Cortex of kidney (tissue), 1 donor: ENCODE measurements at places on chromosomes 11 and 22.

GRCh38 chr22:17754233-17754925 is 19.9 kb downstream of the BID start:
- no peak for DNase-seq

GRCh38 chr22:33996824-33997223 is 76.5 kb upstream of the LARGE1 start:
- no peak for DNase-seq

GRCh38 chr11:1727096-1727690 is 23.2 kb downstream of the IFITM10 start:
- DNase-seq, result no peak

DNA sequence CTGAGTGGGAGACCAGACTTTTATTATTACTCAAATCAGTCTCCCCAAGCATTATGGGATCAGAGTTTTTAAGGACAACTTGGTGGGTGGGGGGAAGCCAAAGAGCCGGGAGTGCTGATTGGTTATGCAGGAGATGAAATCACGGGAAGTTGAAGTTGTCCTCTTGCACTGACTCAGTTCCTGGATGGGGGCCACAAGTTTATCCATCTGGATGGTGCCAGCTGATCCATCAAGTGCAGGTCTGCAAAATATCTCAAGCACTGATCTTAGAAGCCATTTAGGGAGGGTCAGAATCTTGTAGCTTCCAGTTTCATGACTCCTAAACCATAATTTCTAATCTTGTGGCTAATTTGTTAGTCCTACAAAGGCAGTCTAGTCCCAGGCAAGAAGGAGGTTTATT is 53.5 kb upstream of the LMO1 start:
- no peak for DNase-seq

- no peak for DNase-seq
These were observed 19.2 kb downstream of the GLYATL1 start for GRCh38 chr11:58958500-58958899.

GRCh38 chr11:6388748-6389147 is 1.5 kb upstream of the SMPD1 start:
- no peak for DNase-seq

- no peak for DNase-seq
These were observed 151.4 kb downstream of the BRD1 start for GRCh38 chr22:49676230-49676629.

- no peak for DNase-seq
These were observed 4.6 kb downstream of the APOL4 start for GRCh38 chr22:36197065-36197440.

DNA sequence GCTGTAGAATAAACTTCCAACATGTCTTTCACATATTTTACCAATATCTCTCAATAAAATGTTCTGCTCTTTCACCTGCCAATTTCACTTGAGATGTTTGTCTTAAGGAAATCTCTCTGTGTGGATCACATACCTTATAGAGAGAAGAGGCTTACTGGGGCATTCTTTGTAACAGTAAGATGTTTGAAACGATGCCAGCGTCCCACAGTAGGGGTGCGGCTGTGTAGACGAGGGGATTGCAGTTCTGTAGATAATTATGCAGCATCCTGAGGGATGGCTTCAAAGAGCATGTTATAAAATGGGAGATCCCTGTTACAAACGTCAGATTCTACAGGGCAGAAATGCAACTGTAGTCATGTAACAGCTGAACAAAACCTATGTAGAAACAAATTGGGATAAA is 200.0 kb downstream of the TBC1D22A start:
- DNase-seq, result no peak

DNA sequence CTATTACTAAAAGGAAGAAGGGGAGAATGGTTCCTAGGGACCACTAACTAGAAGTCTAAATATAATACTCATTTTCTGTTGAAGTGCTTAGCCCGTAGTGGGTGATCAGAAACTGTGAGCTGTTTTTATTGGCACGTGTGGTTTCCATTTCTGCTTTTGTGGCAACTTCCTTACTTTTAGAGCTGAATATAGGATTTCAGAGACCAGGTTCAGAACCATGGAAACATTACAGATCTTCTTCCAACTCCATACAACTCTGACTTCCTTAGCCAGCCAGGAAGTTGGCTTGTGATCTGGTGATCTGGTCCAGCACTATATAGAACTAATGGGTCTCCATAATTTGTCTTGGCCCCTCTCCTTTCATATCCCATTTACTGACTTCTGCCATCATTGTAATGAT is 2.6 kb upstream of the ME3 start:
- DNase-seq, result no peak

GRCh38 chr11:45409587-45409986 is 123.4 kb upstream of the SYT13 start:
- no peak for DNase-seq

DNA sequence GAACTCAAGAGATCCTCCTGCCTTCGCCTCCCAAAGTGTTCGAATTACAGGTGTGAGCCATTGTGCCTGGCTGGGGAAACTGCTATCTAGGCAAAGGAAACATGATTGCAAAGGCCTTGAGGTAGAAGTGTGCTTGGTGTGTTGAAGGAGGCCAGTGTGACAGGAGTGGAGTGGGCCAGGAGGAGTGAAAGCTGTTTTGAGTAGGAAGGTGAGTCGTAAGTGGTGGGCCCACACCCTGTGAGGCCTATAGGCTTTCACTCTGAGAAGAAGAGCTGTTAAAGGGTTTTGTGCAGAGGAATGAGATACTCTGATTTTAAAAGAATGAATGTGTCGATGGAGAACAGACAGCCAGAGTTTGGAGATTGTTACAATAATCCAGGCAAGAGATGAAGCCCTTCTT is 43.4 kb downstream of the WEE1 start:
- DNase-seq, result no peak

DNA sequence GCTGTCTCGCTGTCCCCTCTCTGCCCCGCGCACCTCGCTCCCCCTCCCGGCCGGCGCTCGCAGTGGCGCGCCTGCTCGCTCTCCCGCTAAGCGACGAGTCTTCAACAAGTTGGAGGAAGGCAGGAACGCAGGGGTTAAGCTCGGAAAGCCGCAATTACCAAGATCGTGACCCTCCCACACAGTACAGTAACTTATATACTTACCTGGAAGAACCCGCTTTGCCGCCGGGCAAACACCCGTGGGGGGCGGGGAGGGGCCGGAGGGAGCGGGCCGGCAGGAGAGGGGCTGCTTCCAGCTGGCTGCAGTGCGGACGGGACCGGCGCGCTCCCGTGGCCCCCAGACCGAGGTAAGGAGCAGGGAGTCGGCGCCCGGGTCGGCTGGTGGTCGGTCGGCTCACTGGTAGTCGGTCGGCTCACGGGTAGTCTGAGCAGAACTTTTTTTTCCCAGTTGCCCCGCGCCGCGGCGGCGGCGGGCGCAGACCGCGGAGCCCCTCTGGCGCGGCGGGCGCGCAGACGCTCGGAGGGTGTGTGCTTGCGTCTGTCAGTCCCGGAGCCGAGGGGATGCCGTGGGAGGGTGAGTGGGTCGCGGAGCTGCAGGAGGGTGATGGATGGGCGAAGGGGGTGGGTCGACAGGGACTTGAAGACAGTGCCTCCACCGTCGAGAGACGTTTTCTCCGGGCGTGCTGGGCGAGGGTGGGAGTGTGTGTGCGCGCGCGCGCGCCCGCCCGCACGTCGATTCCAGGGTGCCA is 101.2 kb upstream of the HSD17B12 start:
- no peak for DNase-seq

GRCh38 chr22:36982136-36982535 is 37.1 kb downstream of the TST start:
- no peak for DNase-seq

GRCh38 chr11:14422052-14422813 is 63.2 kb upstream of the RRAS2 start:
- no peak for DNase-seq

DNA sequence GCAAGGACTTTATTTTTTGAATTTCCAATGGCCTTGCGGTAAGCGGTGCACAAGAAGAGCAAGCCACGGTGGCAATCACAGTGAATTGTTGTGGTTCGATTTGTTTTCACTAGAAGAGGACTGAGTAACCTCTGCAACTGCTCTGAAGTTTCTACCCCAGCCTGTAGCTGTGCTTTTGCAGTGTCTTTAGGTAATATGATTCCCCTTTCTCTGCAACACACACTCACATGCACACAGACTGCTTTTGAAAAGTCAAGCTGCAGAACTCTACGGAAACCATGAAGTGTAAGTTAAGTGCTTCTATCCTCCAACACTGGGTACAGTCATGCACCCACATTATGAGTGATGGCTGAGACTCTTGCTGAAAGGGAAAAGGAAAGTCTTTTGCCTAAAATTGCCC is 38.4 kb downstream of the CD44 start:
- no peak for DNase-seq

DNA sequence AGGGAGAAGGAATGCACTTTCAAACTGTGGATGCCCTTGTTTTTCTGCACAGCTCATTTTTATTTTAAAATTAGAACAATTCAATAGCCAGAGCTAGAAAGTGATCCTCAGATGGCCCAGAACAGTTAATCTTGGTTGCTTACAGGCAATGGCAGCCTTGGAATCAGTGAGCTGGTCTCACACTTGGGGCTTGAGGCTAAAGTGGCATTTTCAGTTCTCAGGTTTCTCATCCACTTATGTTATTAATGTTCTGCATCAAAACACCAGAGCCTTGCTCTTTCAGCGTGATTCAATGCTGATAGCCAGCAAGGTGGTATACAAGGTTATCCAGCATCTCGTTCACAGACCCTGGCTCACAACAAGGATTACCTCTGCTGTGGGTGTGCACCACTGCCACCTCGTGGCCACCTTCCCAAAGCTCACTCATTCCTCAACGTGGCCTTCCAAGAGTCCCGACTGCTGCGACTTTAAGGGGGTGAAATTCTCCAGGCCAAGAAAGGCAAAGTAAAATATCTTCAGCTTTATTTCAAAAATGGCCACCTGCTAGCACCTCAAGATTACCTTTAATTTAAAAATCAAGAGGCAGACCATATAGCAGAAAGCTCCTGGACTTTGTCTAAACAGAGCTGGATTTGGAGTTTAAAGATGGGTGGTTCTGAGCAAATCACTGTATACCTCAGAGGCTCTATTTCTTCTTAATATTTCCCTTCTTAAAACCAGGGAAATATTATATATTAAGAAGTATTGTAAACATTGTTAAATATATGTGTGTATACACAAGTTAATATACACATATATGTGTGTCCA is 34.2 kb upstream of the FSHB start:
- DNase-seq, result no peak

DNA sequence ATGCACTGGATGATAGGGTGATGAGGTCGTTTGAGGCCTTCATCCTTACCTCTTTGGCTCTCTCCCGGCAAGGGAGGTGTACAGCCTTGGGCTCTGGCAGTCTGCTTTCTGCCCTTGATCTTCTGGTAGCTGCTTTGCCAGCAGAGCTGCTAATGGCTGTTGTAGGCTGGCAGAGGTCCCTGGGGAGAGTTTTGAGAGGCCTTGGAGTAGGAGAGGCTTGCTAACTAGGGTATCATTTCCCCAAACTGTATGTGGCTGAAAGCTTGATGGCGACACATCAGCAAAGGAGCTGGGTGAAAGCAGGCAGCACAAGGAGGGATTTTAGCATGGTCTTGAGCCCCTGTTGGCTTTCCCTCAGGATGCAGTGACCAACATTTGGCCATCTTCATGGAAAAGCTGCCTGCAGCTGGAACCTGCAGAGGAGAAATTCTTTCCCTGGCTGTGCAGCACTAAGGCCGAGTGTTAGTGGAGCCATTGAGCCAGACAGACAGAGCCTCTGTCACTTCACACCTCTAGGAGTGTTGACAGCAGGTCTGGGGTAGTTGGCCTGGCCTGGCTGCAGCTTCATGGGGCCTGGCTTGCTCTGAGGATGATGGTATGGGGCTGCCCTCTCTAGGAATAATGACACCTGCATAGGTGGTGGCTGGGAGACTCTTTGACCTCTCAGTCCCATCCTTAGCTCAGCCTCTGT is 3.5 kb upstream of the AMPD3 start:
- DNase-seq, result no peak

DNA sequence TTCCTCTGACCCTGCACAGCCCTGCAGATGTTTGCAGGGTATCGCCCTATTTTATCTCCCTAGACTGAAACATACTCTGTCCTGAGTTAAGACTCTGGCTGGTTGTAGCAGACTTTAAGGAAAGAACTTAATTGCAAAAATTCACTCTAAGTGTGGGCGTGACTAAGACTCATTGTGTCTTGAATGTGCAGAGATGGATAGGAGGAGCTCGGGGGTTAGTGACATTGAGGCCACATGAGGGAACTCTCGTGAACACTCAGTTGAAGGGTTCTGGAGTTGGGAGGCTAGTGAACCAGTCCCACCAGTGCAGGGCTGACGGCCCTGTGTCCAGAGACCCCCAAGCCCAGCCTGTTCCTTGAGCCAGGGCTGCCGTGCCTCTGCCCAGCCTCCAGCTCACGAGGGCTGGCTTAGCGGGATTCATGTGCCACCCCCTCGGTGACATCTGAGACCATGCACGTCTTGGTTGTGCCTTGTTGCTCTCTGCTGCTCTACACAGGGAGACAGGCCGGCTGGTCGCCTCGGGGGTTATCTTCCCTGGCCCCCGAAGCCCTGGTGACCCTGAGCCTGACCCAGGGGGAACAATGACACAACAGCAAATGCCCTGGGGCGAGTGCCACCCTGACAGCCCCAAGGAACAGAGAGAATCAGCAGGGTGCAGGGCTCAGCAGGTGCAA is 11.4 kb upstream of the TBX1 start:
- DNase-seq, result no peak

- DNase-seq, result no peak
These were observed 32.2 kb downstream of the ART5 start for GRCh38 chr11:3609416-3610265.

DNA sequence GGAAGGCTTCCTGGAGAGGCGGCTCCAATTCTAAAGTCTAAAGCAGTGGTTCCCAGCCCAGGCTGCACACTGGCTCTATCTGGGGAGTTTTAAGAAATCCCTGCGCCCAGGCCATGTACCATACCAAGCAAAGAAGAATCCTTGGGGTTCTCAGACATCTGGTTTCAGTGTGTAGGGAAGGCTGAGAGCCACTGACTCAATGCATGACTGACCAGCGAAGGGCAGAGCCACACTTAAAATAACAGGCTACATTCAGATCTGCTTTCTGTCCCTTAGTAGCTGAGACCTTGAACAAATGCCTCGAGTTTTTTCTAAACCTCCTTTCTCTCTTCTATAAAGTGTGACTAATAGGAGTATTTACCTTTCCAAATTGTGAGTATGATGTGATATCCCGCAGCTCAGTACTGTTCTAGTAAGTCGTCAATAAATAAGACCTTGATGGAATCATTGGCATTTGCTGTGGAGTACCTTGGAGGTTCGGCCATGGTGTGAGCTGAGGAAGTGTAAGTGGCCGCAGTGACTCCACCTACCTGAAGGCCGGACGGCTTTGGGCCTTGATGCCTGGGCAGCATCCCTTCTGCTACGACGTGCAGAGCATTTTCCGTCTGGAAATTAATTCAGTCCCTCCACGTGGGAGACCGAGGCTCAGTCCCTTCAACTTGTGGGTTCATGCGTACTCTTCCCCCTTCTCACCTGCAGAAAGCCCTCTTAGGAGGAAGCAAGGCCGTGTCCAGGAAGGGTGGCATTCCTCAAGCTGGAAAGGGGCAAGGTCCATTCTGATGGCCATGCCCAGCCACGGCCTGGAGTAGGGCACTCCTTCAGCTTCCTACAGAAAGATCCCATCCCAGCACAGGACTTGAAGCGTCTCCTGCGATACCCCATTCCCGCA is 25.1 kb downstream of the GLB1L2 start:
- no peak for DNase-seq

- DNase-seq, result no peak
These were observed 2.8 kb upstream of the JHY start for GRCh38 chr11:122879785-122880184.

GRCh38 chr11:66211100-66211499 is 57.3 kb upstream of the RAB1B start:
- no peak for DNase-seq

- no peak for DNase-seq
These were observed 32.1 kb upstream of the TENM4 start for GRCh38 chr11:79472819-79473529.

GRCh38 chr11:88596786-88597185 is 259.2 kb upstream of the CTSC start:
- no peak for DNase-seq

GRCh38 chr11:103499710-103500340 is 390.6 kb downstream of the DYNC2H1 start:
- DNase-seq, result no peak
